Thyroid gland (tissue), 4 donors: ENCODE measurements at places on chromosomes 13 and 19.
A peak's percentile ranks its signal among the peaks of the same experiment; 100 is the strongest.

- no peak for DNase-seq
- H3K27me3 ChIP-seq = no peaks in the 10 kb centered on the region
- peaks cover 60% of the 10 kb centered on the region for H3K36me3 ChIP-seq
- peaks cover 20% of the 10 kb centered on the region for H3K4me1 ChIP-seq
These were observed 19.9 kb upstream of the TINCR start for GRCh38 chr19:5587661-5588060.

GRCh38 chr19:19514881-19515641, at the start of gene TSSK6:
TSSK6 (minus strand) TSS chr19:19515548; CDS start chr19:19515427, 121 bp downstream.
- H3K27ac ChIP-seq = peak within 1 kb of the TSS; percentile 79
- peak within 1 kb of the TSS; percentile 46 for H3K4me3 ChIP-seq
- H3K27me3 ChIP-seq = no peaks in the 10 kb centered on the region
- DNase-seq = no peak

- DNase-seq = no peak
- H3K27me3 ChIP-seq = no peaks in the 10 kb centered on the region
- H3K4me1 ChIP-seq = no peaks in the 10 kb centered on the region
- no peak overlapping the region for H3K4me3 ChIP-seq
These were observed 19.1 kb downstream of the CSNK1G2 start for GRCh38 chr19:1959928-1960589.

- no peaks in the 10 kb centered on the region for H3K4me1 ChIP-seq
- H3K27ac ChIP-seq = no peak overlapping the region
- no peaks in the 10 kb centered on the region for H3K36me3 ChIP-seq
- no peak overlapping the region for H3K4me3 ChIP-seq
These were observed 21.4 kb upstream of the ZNF181 start for GRCh38 chr19:34712395-34713261.
